GM03348 (cell line): ENCODE measurements at places on chromosomes 16 and 17.
A peak's percentile ranks its signal among the peaks of the same experiment; 100 is the strongest.

- DNase-seq, result no peak
Observed at GRCh38 chr16:54389836-54390494, 103.4 kb upstream of the IRX3 start.

DNA sequence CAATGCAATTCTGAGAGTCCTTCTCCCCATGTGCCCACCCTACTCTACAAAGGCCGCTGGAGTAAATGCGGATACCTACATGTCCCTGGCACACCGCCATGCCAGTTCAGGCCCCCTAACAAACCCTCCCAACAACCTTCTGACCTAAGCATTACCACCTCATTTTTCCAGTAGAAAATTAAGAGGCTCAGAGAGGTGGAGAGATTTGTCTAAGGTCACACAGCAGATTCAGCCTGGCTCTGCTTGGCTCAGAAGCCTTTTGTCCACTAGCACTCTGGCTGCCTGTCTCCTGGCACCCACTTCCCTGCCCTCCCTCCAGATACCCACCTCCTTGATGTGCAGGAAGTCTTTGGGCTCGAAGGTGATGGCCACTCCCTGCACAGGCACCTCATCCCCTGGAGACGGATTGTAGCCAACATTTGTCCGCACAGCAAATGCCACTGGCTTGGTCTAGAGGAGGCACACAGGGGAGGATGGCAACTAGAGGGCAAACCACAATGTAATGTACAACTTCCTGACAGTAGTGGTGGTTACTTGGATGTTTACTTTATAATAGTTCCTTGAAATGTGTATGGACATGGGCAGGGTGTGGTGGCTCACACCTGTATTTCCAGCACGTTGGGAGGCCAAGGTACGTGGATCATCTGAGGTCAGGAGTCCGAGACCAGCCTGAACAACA, 10.2 kb downstream of the CACNB1 start:
- no peak for DNase-seq

DNA sequence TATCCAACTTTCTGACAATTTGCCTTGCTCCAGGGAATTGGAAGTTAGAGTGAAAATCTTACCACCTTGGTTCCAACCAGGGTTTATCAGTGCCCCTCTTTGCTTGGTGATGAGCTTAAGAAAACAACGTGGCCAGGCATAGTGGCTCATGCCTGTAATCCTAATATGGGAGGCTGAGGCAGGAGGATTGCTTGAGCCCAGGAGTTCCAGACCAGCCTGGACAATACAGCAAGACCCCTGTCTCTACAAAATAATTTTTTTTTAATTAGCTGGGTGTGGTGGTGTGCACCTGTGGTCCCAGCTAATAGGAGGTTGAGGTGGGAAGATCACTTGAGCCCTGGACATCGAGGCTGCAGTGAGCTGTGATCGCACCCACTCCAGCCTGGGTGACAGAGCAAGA, 21.4 kb downstream of the SLC7A6 start:
- DNase-seq, result no peak

- peak; percentile 8 for DNase-seq
Observed at GRCh38 chr17:58279736-58280479, 827 bp downstream of the MPO start.

GRCh38 chr17:49518346-49519078, 23.4 kb downstream of the NGFR start:
- DNase-seq, result no peak

DNA sequence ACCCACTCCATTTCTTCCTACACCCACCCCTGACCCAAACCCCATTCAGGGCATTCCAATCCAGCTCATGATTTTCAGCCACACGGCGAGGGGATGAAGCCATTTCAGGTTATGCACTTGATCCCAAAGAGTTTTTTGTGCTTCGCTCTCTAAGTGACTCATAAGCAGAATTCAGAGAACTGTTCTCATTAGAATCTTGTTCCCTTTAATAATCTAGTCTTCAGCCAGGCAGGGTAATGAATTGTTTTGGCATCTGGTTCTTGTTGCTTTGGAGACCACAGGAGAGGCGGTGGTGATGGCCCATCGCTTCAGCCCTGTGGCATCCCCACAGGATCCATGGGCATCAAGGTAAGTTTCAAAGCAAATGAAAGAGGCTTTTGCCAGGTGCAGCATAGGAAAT, 4.8 kb upstream of the KRT31 start:
- DNase-seq, result no peak

- DNase-seq, result no peak
Observed at GRCh38 chr17:81222620-81222905, 202 bp downstream of the CEP131 start.

DNA sequence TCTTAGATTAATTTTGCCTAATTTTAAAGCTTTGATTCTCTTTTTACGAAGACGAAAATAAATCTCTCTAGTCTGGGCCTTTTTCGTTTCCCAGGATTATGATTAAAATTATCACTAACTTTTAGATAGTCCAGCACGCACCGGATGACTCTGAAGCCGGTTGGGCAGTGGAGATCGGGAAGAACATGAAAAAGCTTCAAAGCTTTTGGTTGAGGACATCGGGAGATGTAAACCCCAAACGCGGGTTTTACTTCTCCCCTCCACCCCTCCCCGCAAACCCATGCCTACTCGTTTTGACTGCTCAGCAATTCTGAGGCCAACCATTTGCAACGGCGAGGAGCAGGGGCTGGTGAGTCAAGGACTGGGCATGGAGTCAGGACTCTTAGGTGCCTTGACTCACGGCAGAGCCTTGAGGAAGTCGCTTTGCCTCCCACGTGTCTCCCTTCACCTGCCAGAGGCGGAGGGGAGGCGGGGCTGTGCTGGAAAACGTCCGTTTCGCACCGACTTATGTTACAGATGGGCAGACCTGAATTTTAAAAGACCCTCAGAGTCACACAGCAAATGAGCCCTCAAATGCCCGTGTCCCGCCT, 989 bp upstream of the DUSP14 start:
- DNase-seq, result peak; percentile 83

GRCh38 chr16:22425036-22425801, 50.8 kb upstream of the CDR2 start:
- DNase-seq, result peak; percentile 78

DNA sequence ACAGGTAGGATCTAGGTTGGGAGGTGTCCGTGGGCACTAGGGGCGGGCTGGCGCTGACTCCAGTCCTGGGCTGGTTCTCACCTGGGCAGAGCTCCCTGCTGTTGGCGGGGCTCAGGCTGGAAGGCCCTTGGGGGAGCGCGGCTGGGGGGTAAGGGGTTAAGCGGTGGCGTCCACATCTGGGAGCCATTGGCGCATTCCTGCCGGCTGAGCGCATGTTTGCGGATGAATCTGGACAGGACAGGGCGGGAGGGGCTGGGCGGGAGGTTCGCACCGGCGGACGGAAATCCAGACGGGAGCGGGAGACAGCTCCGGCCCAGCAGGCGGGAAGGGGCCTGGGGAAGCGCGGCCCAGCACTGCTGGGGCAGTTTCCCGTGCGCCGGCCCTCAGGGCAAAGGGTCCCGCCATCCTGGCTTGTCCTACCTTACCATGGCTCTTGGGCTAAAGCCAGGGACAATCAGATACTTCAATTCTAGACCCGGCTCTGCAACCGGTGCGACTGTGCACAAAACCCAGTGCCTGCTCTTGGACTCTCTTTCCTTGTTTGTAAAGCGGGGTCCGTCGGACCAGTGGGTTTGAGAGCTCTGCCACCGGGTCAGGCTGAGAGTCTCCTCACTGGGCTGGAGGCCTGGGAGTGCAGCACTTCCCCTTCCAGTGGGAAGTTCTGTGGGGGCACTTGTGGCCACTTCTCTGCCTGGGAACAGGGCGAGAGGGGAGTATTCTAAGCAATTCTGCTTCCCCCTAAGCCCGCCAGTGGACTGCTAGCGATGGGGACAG, 7.8 kb downstream of the RARA start:
- DNase-seq, result peak; percentile 86

DNA sequence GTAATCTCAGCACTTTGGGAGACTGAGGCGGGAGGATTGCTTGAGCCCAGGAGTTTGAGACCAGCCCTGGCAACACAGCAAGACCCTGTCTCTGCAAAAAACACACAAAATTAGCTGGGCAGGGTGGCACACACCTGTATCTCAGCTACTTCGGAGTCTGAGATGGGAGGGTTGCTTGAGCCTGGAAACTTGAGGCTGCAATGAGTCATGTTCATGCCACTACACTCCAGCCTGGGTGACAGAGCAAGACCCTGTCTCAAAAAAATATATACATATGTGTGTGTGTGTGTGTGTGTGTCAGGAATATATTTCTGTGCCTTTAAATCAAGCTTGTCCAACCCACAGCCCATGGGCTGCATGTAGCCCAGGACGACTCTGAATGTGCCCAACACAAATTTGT, 55.2 kb downstream of the CRISPLD2 start:
- DNase-seq, result no peak
